Activated CD8-positive, alpha-beta memory T cell treated with anti-CD3 and anti-CD28 coated beads for 4 hours (primary cell): ENCODE measurements at places on chromosomes 7 and 10.

GRCh38 chr7:114650491-114650890 is 235.9 kb downstream of the FOXP2 start:
- no peak for DNase-seq

- DNase-seq = no peak
Measured at GRCh38 chr7:28729281-28729680, 228.8 kb downstream of the TRIL start.

DNA sequence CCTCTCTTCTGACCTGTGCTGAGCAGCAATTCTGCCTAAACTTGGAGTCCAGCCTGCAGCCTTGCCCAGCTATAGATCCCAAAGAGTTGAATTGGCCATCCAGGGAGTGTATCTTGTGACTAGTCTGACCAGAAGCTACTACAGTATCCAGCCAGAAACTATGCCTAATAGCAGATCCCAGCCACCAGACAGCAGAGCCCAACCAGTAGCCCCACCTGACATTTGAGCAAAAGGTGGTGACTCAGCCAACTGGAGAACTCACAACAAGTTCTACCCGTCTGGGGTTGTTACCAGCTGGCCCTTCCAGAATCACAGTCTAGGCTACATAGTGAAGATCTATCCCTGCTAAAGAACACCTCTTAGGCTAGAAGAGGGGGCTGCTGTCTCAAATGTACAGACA is 315.0 kb downstream of the CRPPA start:
- no peak for DNase-seq

- no peak for DNase-seq
Measured at GRCh38 chr7:76281706-76282343, 20.6 kb upstream of the HSPB1 start.

GRCh38 chr7:43112941-43113621 is 634 bp downstream of the HECW1 start:
- DNase-seq = no peak

DNA sequence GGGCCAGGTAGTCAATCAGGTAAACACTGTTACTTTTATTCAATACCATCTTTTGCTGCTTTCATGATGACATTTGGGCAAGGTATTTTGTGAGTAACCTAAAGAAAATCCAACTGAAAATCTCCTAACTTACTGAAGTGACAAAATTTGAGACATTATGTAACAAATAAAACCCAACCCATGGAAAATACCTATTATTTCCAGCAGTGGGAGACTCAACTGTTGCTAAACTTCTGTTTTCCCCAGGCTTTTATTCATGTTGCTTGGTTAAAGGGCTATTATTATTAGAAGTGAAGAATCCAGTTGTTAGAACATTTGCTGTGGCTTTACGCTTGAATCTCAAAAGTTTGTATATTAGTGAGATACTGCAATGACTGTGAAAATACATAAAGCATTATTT is 215.9 kb downstream of the MDFIC start:
- no peak for DNase-seq

GRCh38 chr10:121260377-121260776 is 337.9 kb downstream of the FGFR2 start:
- DNase-seq = no peak

GRCh38 chr10:20207653-20208052 is 391.4 kb downstream of the PLXDC2 start:
- DNase-seq = no peak

DNA sequence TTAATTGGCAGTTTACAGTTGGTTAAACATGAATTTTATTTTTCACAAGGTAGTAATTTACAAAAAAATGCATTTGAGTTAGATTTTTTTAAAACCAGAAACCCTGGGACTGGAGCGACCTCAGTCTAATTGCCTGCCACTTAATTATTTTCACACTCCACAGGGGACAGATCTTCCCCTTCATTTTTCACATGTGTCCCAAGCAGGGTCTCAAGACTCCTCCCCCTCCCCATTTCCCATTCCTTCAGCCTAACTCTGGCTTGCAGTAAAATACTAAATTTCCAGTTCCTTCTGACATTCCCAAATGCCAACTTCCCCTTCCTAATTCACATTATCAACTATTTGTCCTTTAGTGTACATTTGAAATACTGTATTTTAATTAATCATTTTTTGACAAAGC is 948 bp downstream of the ZNF138 start:
- DNase-seq = no peak

DNA sequence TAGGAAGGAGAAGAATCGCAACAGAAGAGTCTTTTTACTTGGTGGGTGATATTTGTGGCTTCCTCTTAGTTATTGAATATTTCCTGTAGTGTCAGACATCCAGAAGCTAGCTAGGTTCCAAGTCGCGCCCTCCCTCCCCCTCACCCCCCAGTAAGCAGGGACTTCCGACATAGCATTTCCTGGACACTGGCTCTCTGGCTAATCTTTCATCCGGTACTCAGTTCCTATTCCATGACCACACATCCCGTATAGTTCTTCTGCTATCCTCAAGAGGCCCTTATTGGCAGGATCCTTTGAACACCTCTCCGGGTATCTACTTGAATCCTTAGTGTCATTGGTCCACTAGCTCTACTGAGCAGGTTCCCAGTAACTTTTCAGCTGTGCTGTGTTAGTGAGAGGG is 167.8 kb downstream of the HDAC9 start:
- DNase-seq = no peak

GRCh38 chr7:138752518-138753149 is 45.2 kb upstream of the TMEM213 start:
- peak; percentile 94 for DNase-seq

DNA sequence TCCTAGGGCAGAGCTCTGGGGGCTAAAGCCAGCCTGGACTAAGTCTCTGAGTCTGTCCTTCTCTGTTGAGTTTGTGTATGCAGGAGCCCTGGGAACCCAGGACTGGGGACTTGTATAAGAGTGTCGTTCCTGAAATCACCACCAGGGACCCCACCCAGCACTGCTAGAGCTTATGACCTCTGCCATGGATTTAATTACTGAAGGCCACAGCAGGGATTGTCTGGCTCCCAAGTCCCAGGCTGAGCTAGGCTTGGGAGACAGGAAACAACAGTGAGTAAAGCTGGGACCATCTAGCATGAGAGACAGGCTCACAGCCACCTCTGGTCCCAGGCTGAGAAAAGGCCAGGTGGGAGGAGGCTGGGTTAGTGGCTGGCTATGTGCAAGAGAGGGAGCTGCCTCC is 1.4 kb upstream of the TSPAN15 start:
- DNase-seq = no peak

GRCh38 chr10:97175586-97175985 is 10.2 kb downstream of the SLIT1 start:
- no peak for DNase-seq

- no peak for DNase-seq
Measured at GRCh38 chr10:64365663-64366062, 844.5 kb downstream of the REEP3 start.

DNA sequence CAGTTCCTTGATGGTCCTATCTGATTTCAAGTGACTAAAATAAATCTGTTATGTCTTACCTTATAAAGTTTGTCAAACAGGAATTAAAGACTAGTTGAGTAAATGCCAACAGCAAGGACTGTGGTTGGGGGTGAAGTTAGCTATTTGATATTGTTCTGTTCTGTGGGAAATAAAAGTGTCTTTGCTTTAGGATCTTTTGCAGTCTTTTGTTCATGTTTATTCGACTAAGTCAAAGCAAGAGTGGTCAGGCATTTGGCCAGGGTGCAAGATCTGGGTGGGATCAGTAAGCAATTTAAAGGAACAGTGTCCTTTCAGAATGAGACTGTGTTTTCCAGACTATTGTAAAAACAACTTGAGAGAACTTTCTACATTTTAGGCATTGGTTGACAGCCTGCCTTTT is at the start of gene COL28A1:
Gene COL28A1, minus strand, starts transcription at position 183 of the 400 bp plus-strand sequence. CDS start 2,998 bp downstream, outside the sequence.
- no peak for DNase-seq

DNA sequence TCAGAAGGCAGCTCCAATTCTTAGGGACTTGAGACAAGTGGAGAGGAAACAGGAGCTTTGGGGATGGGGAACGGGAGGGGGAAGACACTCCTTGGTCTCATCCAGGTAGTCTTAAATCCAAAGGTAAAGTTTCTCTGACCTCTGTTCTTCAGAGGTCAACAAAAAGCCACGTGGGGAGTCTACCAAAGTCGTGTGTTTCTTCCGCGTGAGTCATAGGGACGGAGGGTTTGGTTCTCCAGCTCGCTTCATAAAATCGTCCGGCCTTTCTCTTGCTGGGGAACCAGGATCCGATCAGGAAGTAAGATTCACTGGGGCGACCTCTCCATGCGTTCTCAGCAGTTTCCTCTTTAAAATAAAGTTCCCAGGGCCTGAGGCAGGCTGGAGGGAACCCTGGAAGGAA is 275.7 kb downstream of the TCERG1L start:
- DNase-seq = no peak

- peak; percentile 13 for DNase-seq
Measured at GRCh38 chr10:92914478-92915325, 66.4 kb downstream of the EXOC6 start.

GRCh38 chr10:111106081-111106480 is 29.3 kb downstream of the ADRA2A start:
- DNase-seq = no peak

GRCh38 chr7:69205581-69205980 is 392.7 kb upstream of the AUTS2 start:
- DNase-seq = no peak

DNA sequence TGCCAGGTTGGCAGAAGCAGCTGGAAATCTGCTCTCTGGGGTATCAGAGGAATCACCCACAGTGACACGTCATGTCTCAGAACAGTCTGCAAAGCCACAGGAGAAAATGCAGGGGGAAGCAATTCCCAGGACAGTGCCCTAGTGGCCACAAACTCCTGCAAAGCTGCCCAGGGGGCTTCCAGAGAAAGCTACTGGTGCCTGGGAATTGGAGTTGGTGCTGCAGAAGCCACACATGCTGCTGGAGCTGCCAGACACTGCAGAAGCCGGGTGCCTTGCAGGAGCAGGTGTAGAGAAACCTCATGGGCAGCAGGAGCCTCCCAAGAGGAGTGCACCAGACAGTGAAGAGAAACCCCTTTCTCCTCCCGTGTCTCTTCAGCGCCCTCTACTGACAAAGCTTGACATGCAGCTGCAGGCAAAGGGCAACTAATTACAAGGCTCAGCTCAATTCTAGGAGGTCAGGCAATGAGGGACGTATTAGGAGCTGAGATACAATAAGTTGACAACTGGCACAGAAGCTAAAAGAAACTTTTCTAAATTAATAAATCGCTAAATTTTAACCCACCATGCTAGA is 30.2 kb upstream of the NUB1 start:
- no peak for DNase-seq

DNA sequence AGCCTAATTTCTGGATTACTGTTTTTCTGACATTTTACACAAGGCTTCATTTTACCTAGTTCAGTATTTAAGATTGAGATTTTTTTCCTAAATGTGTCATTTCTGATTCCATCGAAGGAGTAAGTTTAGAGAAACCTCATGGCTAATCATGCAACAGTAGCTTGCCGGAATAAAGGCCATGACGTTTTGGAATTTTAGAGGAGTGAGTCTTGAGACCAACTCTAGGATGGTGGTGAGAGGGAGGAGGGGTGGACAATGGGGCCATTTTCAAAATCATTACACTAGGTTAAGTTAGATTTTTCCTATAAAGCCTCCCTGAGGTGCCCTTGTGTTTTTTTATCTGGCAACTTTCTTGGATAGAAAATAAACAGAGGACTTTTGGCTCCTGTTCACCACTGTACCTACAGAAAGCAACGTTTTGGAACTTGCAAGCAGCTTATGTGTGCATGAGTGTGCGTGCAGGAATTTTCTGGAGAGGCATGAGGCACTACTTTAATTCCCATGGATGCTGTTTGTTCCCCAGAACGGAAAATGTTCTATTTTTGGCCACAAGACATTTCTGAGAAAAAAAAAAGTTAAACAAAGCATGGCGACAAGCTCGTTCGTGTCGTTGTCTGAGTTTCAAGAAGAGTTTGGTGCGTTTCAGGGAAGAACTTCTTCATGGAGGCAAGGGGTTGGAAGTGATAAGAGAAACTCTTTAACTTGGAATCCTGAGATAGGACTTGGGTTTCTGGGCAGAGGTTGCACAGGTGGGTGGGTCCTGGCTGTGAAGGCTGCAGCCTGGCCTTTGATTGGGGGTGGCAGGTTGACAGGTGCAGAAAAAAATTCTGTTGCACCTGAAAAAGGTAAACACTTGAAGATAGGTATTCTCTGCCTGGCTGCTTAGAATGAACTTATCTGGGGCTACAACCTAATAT is 178.1 kb downstream of the PTEN start:
- no peak for DNase-seq

GRCh38 chr10:30550967-30551815 is 78.4 kb downstream of the LYZL2 start:
- no peak for DNase-seq

GRCh38 chr7:43750016-43750887 is 8.2 kb upstream of the BLVRA start:
- DNase-seq = no peak

GRCh38 chr10:70575486-70575873 is 27.1 kb downstream of the PRF1 start:
- DNase-seq = no peak

DNA sequence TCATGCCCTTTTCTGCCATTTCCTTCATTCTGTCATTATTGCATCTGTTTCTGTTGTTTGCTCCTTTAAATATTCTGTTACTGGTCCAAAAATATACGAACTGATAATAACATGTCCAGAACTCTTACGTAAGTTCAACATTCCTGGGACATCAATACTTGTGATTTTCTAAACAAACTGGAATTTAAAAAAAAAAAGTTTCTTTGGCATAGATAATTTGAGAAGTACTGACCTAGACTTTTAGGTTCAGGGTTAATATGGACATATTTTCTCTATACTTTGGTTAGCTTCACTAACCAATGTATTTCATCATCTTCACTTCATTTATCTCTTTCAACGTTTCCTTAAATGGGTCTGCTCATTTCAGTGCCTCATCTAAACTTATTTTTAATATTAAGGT is 147.3 kb downstream of the JMJD1C start:
- no peak for DNase-seq

GRCh38 chr10:32376771-32377170 is 29.8 kb upstream of the EPC1 start:
- DNase-seq = no peak

- DNase-seq = no peak
Measured at GRCh38 chr10:8417631-8418030, 363.1 kb downstream of the GATA3 start.

GRCh38 chr7:27922907-27923641 is 183.1 kb downstream of the TAX1BP1 start:
- no peak for DNase-seq

GRCh38 chr10:131686781-131687420 is 213.9 kb upstream of the PPP2R2D start:
- no peak for DNase-seq

DNA sequence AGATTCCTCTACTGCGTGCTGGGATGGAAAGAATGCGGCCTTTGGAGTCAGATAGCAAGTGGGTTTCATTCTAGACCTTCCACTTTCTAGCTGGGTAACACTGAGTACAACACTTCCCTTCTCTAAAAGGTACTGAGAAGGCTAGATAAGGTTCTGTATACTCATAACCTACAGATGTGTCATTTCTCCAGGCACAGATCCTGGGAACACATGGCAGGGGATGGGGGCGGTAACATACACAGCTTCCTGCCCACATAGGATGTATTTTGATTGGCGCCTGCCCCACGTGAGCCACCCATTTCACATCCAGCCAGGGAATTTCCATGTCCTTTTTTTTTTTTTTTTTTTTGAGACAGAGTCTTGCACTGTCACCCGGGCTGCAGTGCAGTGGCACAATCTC is 31.8 kb downstream of the KLRG2 start:
- DNase-seq = no peak

GRCh38 chr10:102491136-102491535 is 11.4 kb downstream of the ACTR1A start:
- DNase-seq = no peak
